ENCODE measurements at places on chromosomes 5 and 9.

GRCh38 chr5:10220248-10220647, 29.4 kb downstream of the ATPSCKMT start:
- DNase-seq: no peak

DNA sequence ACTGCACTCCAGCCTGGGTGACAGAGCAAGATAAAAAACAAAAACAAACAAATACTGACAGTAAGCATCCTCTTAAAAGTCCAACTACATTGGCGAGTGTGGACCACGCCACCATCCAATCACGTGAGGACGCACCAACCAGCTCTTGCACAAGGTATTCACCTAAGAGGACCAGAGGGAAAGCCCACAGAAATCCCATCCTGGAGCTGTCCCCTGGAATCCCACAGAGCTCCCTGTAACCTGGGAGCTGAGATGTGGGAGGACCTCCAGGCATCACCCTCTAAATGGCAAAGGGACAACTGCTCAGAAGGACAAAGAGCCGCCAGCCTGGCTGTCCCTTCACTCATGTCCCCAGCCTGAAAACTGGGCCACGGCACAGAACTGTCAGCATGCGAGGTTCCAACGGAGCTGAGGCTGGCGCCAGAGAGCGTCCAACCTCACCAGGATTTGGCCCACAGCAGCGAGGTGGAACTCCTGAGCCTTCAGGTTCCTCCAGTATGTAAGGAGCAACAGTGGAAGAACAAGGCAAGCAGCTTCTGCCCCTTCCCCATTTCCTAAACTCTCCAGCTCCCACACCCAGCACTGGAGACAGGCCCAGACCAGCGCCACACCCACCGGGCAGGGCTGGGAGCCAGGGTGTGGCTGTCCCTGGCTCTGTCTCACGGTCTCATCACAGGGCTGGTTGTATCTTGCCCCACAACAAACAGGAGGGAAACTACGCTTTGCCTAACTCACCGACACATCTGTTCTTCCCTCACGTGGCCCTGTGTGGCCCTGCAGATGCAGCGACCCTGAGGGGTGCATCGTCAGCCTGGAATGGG, 15.2 kb downstream of the IPPK start:
- no peak for DNase-seq

DNA sequence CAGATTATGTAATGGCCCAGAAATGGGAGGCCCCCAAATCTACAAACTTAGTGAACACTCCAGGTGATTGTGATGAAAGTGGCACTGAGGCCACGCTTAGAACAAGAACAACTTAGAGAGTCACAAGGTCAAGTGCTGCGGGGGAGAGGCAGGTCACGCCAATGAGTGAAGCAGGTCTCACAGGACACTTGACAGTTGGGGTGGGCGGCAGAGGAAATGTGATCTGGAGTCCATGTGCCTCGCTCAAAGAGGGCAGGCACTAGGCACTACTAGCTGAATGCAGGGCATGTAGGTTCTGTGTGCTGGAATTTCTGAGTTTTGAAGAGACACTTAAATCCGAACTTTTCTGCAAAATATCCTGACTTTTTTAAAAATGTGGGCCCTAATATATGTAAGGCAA, 193.2 kb upstream of the RORB start:
- DNase-seq: no peak

DNA sequence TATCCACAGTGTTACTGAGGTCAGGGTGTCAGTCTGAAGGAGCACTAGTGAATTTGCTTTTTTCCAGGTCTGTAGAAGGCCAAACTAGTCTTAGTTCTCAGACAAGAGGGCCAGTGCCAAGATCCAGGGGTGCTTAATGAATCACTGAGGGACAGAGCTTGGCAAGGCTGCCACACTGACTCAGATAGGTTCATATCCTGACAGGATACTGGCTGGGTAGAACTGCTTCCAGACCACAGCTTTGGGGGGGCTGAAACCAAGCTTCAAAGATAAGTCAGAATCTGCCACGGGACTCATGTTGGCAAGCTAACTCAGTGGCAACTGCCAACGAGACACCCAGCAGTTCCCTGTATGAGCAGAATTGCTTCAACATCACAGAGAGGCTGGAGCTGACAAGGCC, 1125.4 kb downstream of the EFNA5 start:
- no peak for DNase-seq

Measured in iPS DF 6.9 (cell line).